Femur (tissue), 1 donor: ENCODE measurements at places on chromosomes 12 and 14.

- no peak for DNase-seq
Observed at GRCh38 chr14:68222154-68222553, 402.6 kb downstream of the RAD51B start.

GRCh38 chr12:28456934-28457710 lies 266.9 kb downstream of the CCDC91 start:
- DNase-seq = no peak

- DNase-seq = no peak
Observed at GRCh38 chr12:3035815-3036702, 41.1 kb upstream of the TSPAN9 start.

- DNase-seq = no peak
Observed at GRCh38 chr12:24012528-24012927, 63.1 kb upstream of the SOX5 start.
